ENCODE measurements at places on chromosomes 5 and 9.

GRCh38 chr9:90815183-90815943 lies 13.7 kb downstream of the SYK start:
- DNase-seq = no peak

GRCh38 chr5:181203093-181203711 lies 1.8 kb downstream of the TRIM7 start:
- DNase-seq = no peak

- DNase-seq = no peak
Observed at GRCh38 chr5:157485811-157486210, 25.8 kb downstream of the NIPAL4 start.

DNA sequence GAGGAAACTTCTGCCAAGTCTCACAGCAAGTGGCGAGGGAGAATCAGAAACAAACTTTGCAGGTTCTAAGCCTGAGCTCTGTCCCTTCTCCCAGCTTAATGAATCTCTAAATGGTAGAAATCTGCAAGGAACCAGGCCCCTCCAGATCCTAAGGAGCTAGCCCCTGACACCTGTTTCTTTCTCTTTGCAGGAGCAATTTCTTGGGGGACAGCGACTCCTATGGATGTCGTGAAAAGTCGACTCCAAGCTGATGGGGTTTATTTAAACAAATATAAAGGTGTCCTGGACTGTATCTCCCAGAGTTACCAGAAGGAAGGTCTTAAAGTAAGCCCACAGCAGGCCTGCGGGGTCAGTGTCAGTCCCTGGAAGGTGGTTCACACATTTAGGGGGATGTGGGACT lies 21.8 kb downstream of the IL9 start:
- no peak for DNase-seq

DNA sequence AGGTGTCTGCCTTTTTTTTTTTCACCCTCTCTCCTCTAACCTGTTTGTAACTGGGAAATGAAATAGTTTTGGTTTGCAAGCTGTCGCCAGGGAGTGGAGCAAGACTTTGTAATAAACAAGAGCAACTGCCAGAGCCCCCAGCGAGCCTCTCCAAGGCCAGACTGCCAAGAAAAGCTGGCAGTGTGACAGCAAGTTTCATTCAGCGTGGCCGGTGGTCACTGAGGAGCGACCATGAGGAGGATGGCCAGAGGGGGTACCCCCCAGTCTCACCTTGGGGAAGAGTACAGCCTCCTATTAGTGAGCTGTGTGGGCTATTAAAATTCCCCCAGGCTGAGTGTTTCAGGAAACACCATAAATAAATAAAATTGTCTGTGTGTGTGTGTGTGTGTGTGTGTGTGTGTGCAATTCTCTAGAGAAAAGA lies 49.9 kb downstream of the ZFAND5 start:
- no peak for DNase-seq

GRCh38 chr5:14864181-14864812 lies 7.3 kb downstream of the ANKH start:
- no peak for DNase-seq

DNA sequence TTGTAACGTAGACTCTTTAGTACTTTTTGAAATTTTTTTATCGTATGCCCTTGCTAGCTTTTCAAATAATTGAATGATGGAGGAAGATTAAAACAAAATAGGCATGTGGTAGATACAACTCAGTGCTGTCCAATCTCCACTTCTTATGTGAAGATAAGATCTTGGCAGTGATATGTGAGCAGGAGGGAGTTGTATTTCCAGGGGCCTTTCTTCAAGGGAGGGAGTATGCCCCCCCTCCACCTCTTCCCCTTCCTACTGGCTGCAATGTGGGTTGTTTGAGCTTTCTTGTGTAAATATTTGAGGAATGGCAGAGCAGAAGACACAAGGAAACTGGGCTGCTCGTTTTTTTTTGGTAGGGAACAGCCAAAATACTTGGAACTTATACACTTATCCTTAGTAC lies 374.9 kb downstream of the PSAT1 start:
- DNase-seq = no peak

Data from stimulated activated naive CD8-positive, alpha-beta T cell treated with anti-CD3 and anti-CD28 coated beads, Interleukin-15, amount 100 ng/mL, for 72 hours (primary cell).